Renal pelvis (tissue), 12 donors: ENCODE measurements at places on chromosomes 11 and 22.

- DNase-seq = no peak
Measured at GRCh38 chr11:2076441-2076840, 62.7 kb downstream of the IGF2 start.

GRCh38 chr11:2103668-2104523 lies 35.3 kb downstream of the IGF2 start:
- DNase-seq = no peak

- DNase-seq = no peak
Measured at GRCh38 chr11:65362320-65362931, 7.9 kb downstream of the TIGD3 start.

DNA sequence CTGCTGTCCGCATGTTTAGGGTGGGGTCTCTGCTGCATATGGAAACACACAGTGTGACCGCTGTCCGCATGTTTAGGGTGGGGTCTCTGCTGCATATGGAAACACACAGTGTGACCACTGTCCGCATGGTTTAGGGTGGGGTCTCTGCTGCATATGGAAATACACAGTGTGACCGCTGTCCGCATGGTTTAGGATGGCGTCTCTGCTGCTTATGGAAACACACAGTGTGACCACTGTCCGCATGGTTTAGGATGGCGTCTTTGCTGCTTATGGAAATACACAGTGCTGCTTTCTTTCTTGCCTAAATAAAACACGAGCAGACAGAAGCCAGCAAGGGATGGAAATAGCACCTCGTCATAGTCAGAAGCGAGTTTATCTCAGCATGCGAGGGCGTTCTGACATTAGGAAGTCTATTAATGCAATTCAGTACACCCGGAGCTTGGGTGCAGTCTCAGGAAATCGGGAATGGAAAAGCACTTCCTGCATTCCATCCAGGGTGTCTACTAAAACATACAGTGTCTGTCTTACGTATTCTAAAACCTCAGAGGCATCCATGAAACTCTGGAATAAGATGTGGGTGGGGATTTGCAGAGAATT lies 32.6 kb upstream of the TOLLIP start:
- DNase-seq = no peak

GRCh38 chr11:77371646-77372045 lies 70.2 kb upstream of the GDPD4 start:
- DNase-seq = no peak

- DNase-seq = no peak
Measured at GRCh38 chr11:70111269-70112016, 33.3 kb downstream of the ANO1 start.

DNA sequence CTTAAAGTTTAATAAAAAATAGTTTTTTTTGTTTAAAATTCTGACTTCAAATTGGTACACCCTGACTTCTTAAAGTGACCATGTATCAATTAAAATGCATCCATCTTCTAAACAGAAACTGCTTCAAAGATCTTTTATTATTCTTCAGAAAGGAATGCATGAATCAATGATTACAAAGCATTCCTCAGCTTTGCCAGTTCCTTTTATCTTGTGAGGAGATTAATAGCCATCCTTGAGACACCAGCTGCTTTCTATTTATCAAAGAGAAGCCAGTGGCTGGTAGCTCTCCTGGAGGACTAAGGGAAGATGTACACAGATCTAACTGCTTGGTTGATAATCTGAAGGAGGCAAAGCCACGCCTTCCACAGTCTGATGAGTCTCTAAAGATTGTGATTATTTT lies 2222.5 kb downstream of the LRRC4C start:
- no peak for DNase-seq

DNA sequence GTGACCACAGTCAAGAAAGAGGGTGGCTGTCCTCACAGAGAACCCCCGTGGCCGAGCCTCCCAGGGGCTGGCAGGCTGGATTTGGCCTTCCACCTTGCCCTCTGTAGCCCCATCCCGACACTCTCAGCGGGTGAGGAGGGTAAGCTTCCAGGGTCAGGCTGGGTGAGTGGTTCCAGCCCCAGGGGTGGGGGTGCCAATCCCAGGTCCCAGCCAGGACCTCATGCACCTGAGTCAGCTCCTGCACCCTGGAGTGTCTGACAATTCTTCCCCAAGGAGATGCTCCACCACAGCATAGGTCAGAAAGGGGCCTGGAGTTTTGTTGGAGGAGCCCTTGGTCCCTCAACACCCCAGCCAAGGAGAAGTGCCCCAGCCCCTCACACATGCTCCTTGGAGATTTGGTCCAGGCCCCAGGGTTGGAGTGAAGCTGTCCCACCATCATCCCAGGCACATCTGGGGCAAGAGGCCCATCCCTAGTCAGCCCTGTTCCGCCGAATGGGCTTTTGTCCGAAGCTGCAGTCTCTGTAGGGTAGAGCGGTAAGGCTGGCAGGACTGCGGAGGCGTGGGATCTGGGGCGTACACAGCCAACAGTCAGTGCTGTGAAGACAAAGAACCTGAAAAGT lies 8.4 kb downstream of the LINC01488 start:
- no peak for DNase-seq

DNA sequence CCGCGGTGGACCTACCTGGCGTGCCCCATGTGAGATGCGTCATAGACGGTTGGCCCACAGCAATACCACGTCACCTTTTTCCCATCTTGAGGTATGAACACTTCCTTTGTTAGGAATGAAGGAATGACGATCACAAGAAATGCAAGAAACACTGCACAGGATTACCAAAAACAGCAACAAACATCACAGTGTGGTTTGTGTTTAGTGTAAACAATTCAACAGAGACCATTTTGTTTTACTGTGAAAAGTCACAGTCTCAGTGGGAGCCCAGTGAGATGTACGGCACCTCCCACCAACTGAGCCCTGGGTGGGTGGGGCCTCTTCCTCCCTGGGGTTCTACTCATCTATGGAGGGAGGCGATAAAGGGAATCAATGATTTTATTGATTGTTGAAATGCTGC lies 16.3 kb downstream of the CARS1 start:
- DNase-seq = no peak

- no peak for DNase-seq
Measured at GRCh38 chr11:106482917-106483785, 405.7 kb downstream of the AASDHPPT start.

- DNase-seq = no peak
Measured at GRCh38 chr11:94845622-94846021, 77.5 kb downstream of the AMOTL1 start.

GRCh38 chr11:124222407-124222806 lies 18.5 kb upstream of the OR8G1 start:
- no peak for DNase-seq

GRCh38 chr11:117979481-117980211 lies 6.5 kb upstream of the IL10RA start:
- no peak for DNase-seq

- DNase-seq = no peak
Measured at GRCh38 chr11:9396752-9397151, 12.3 kb downstream of the IPO7 start.

GRCh38 chr22:19840955-19841640 lies 13.6 kb downstream of the GNB1L start:
- DNase-seq = no peak

- no peak for DNase-seq
Measured at GRCh38 chr11:13784855-13785254, 116.4 kb downstream of the FAR1 start.

DNA sequence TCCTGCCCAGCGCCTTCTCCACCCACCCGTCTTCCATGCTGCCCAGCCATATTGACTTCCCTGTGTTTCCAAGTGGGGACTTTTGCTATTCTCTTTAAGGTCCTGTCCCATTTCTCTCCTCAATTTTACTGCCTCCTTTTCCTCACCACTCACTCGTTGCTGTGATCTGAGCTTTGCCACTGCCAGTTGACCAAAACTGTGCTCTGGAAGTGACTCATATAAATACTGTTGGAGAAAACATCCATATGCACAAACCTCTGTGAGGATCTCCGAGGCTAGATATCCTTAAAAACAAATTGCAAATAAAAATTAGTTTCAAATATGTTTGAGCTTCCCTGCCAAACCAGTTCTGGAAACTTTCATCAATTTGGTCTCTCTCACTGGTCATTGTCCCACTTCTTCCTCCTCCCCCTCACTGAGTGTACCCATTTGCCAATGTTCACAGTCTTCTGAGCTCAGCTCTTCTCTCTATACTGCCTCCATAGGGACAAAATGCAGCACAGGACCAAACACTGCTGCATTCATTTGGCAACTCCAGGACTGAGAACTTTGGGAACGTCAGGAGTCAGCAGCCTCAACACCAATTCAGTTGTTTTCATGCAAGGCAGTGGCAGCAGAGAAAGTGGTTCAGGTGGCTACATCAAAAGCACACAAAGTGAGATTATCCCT lies 34.0 kb upstream of the MMP13 start:
- no peak for DNase-seq

DNA sequence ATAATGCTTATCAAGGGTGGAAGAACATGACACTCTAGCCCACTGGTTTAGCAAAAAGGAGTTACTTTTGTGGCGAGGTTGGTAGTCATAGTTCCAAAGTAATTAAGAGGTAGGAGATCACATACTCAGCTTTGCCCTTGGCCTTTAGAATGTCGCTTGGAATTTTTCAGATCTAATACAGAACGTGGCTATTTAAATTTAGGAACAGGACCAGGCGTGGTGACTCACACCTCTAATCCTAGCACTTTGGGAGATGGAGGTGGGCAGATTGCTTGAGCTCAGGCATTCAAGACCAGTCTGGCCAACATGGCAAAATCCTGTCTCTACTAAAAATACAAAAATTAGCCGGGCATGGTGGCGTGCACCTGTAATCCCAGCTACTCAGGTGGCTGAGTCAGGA lies 26.1 kb upstream of the ZNRF3 start:
- no peak for DNase-seq

GRCh38 chr22:27452245-27452644 lies 349.3 kb downstream of the MN1 start:
- no peak for DNase-seq

GRCh38 chr11:134712228-134713145 lies 300.4 kb upstream of the B3GAT1 start:
- no peak for DNase-seq

GRCh38 chr11:540583-541432 lies 3.5 kb downstream of the LRRC56 start:
- no peak for DNase-seq

DNA sequence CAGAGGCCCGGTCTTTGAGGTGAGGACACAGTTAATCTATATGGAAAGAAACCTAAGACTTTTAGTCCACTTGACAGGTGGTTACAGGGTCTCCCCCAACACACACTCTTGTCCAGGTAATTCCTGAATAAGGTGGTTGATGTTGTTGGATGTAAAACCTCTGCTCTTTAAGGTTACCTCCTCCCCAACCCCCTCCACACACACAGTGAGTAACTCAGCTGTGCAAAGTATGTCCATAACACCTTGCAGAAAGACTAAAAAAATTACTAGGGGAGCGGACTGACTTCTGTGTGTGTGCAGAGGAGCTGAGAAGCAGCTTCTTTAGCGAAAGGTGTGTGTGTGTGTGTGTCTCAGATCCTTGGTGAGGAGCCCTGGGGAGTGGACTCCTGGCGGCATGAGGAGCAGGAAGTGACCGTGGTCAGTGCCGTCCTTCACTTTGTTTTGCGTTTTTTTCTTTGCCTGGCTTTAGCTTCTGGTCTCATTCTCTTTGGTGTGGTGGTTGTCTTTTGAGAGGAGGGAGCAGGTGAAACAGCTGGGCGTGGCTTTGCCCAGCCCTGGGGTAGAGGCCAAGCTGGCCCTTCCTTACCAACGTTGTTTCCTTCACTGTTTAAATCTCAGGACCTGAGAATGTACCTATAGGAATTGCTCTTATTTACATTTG lies 1.7 kb downstream of the ZBED4 start:
- no peak for DNase-seq

DNA sequence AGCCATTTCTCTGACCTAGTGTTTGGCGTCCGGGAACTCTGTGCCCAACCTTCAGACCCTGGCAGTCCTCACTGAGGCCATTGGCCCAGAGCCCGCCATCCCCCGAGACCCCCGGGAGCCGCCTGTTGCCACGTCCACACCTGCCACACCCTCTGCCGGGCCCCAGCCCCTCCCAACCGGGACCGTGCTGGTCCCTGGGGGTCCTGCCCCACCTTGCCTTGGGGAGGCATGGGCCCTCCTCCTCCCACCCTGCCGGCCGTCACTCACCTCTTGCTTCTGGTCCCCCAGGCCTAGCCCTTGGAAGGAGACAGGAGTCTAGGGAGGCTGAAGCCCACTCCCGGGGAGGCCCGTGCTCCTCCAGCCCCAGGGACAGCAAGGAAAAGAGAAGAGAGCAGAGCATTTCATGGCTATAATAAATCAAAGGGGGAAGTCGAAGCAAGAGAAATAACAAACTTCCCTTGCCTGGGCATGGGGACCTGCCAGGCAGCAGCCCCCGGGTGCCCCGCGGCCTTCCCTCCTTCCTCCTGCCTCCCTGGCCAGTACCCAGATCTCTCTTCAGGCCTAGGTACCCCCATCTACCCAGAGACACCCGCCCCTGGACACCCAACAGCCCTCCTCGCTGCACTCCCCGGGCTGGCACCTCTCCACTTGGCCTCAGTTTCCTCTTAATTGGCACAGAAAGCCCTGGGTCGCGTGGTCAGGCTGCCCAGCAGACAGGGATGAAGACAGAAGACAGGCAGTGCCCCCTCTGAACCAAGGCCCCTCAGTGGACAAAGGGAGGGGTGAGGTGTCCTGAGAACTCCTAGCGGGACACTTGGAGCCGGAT lies 13.0 kb upstream of the SLC39A13 start:
- no peak for DNase-seq

DNA sequence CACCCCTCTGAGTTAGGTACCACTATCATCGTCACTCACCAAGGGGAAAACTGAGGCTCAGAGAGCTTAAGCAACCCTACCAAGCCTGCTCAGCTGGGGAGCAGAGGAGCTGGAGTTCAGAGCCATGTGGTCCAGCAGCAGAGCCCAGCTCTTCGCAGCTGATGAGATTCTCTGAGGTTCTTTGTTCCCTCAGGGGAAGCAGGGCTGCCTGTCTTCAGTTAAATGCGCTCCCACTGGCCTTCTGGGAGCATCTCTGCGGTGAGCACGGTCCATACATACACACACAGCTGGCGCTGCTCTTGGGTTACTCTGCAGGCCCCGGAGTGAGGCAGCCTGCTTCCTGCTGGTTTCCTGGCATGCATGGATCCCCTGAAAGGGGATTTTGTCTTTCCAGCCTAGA lies 5.2 kb upstream of the PTGDR2 start:
- DNase-seq = no peak

DNA sequence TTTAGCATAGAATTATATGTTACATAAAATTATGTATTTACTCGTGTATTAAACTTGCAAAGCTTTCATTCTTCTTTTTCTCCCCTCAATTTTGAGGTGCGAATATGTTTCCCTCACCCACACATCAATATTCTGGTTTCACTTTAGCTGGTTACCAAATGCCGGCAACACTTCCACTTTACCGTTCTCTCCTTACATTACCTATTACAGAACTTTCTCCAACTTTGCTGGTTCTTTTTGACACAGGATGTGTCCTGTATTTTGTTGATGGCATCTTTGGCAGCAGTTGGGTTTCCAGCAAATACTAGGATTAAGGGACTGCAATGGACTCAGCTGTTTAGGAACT lies 84.9 kb downstream of the PRR5L start:
- DNase-seq = no peak

DNA sequence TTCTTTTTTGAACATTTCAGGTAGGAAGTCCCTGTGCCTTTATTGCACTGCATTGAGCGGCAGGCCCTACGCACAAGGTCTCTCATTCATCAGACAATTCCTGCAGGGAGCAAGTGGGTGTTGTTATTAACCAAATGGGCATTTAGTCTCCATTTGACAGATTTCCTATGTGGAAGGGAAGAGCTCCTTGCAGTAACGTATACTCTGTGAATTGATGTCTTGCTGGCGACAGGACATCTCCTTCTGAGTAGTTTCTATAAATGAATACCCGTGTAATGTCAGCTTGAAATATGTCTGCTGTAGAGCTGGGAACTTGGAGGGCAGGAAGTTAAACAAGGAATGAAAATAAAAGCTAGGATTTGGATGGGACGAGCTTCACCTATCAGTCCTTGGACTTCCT lies 3.7 kb downstream of the OR5B21 start:
- no peak for DNase-seq

GRCh38 chr11:86192519-86193257 lies 51.9 kb upstream of the EED start:
- no peak for DNase-seq
